ENCODE measurements at places on chromosomes 7 and 10.

GRCh38 chr10:46033602-46034011, 3.2 kb upstream of the NCOA4 start:
- DNase-seq = peak; percentile 59

DNA sequence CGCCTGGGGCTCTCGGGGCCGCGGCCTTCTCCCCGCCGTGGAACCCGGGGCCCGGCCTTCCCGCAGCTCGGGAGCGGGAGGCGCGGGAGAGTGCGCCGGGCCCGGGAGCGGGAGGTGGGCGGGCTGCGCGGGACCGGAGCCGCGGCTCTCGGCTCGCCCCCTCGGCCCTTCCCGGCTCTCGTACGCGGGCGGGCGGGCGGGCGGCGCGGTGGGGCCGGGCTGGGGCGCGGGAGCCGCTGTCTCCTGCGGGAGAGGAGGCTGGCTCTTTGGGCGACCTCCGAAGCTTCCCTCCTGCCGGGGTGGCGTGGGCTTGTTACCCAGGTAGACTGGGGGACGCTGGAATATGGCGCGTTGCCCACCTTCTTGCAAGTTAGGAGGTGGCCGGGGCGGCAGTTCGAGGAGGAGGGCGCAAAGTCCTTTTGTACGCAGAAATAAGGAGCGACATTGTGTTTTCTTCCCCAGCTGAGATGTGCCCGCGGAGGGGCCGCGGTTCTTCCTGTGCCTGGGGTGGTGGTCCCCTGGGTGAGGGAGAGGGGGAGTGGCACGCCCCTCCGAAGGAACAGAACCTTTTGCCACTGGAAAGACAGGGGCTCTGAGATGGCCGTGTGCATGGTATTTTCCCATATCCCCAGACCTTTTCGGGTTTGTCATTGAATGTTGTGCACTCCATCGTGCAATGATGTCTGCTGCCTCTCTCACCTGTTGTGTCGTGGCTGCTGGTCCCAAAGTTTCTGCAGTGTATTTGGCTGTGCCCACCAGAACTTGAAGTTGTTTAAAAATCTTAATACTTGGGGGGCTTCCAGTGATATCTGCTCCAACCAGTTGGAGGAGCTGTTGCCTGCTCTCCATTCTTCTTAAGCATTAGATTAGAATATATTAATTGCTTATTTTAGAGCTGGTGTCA, 844 bp downstream of the NRF1 start:
- DNase-seq = peak; percentile 69

GRCh38 chr10:133132473-133133291, 27.3 kb upstream of the KNDC1 start:
- DNase-seq = no peak

DNA sequence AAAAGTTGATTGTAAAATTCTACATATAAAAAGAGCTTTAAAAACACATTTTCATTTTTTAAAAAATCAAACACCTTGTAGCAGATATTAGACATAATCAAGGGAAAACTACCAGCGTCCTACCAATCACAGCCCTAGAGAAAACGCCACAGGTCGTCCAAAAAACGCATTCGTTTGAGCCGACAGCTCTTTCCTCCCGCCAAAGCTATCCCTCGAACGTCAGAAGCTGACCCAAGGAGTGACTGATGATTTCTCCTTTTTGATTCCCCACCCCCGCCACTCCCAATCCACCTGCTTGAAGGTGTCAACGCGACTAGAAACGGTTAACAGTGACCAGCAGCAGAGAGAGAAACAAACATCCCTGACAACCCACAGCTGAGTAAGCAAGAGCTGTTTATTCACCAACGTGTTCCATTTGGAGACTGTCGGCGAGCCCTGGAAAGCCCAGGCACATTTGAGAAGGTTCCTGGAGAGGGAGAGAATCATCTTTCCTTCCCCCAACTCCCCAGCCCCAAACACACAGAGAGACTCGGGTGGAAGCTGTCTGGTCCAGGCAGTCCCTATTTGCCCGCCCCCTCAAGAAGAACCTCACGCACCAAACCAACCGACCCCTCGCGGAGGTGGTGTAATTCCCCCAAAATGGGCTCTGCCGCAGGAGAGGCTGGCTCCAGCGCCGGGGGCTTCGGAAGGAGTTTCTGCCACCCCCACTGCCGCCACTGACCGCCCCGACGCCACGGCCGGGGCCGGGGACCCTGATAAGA, 622 bp downstream of the CPEB3 start:
- peak; percentile 63 for DNase-seq

- no peak for DNase-seq
Observed at GRCh38 chr10:75018686-75019307, 92.7 kb upstream of the SAMD8 start.

DNA sequence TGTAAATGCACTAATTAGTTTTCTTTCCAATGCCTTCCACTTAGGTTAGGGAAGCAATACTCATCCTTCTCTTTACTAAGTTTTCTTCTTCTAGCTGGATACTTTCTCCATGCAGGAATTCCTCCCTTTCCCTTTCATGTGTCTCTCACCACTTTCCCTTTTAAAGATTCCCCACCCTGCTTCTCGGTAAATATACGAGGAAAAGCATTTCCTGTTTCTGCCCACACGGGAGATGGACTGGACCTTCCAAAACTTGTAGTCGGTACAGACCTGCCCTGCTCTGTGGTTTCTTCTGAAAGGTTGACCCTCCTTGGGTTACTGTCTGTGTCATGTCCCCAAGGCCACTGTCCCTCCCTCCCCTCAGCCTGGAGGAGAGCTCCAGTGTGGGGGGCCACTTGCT, 58.9 kb upstream of the LYZL2 start:
- no peak for DNase-seq

DNA sequence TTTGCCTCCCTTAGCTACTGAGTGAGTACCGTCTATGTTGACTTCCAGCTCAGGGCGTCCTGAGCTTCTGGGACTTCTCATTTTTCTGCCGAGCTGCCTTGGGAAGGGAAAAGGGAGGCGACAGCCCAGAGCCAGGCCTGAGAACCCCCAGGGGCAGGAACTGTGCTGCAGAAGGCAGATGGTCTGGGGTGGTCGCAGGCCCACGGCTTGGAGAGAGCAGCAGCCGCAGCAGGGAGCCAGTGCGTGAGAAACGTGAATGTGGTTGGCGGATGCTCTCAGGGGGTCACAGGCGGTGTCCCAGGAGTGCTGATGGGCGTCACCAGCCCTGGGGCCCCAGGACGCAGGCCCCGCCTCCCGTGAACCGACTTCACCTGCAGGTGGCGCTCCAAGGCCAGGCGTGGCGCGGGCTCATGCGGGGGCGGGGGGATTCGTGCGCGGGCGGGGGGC, 9.2 kb upstream of the PWWP2B start:
- peak; percentile 80 for DNase-seq

DNA sequence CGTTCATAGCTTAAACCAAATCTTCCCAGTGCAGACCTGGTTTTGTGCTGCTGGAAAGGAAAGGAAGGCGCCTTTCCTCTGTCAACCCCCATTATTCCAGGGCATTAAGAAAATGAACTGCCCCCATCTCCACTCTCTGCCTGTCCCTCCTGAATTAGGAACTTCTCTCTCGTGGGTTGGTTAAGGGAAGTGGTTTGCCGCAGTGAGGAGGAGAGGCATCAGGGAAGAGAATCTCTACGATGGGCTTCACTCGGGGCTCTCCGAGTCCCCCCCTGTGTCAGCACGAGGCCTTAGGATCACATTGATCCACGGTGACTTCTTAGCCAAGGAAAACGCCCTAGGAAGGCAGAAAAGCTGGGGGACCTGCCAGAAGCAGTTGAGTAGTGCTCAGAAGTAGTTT, 53.9 kb upstream of the LYZL2 start:
- DNase-seq = peak; percentile 72

DNA sequence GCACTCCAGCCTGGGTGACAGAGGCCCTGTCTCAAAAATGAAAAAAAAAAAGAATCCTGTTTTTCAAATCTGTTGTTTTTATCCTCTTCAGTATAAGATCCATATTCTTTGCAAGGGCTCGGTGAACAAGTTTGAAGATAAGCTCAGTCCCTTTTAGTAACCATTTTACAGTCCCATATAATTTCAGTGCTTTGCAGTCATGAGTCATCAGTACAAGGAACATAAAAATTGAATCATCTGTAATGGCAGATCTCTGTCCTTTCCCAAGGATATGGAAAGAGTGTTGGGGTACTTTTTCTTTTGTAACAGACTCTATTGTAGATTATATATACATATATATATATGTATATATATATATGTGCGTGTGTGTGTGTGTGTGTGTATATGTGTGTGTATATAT, 52.2 kb upstream of the ZPBP start:
- peak; percentile 11 for DNase-seq

DNA sequence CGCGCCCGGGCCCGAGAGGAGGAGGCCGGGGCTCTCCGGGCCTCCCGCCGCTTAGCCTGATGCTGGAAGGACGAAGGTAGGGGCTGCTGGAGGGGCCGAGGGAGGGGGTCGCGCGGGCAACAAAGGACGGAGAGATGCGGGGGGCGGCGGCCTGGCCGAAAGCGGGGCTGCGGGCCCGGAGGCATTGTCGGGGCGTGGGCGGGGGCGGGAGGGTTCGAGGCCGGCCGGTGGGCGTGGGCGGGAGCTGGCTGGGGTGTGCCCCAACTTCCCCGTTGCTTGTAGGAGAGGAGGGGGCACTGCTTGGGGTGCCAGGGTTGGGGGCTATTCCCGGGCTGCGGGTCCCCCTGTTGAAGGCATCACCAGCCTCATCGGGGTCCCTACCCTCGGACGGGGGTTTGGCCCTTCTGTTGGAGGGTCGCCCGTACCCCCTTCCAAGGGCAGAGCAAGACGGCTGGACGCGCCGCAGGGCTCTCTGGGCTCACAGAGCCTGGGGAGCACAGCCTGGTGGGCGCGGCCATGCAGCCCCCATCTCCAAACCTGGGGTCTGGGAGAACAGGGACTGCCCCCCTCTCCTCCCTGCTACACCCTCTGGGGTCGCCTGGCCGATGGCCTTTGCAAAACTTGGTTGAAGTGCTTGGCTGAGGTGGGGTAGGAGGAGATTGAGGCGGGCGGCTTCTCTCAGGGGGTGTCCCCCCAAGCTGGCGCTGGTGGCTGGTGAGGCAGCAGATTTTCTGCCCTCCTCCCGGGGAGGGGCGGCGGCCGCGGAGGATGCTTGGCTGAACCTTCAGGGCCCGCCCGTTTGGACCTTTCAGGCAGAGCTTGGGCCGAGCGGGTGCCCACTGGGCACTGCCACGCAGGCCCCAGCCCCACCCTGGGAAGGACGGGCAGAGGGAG, 699 bp downstream of the CLIP2 start:
- no peak for DNase-seq
